Suprapubic skin (tissue), 4 donors: ENCODE measurements at places on chromosomes 1 and 21. TPM values are rescaled to one million over a fixed set of nuclear protein-coding genes. Genes with fewer than 3 reads are reported as not detected.

DNA sequence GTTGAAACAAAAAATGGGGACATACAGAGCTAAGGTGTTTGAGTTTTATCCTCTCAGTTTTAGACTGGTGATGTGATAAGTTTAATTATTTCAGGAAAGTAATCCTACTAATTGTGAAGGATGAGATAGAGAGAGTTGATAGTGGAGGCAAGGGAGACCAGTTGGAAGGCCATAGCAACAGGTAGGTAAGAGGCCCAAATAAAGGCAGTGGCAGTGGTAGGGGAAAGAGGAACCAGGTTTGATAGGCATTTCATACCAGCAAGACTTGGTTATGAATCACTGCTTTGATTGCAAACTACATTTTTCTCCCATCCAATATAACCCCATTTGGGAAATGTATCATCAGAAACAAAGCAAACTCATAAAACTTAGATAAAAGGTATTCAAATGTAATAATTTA lies 63.1 kb upstream of the SH3GLB1 start:
- no peak overlapping the region for H3K27ac ChIP-seq
- H3K4me3 ChIP-seq = no peak overlapping the region
- no peaks in the 10 kb centered on the region for H3K4me1 ChIP-seq
- H3K27me3 ChIP-seq = no peaks in the 10 kb centered on the region
- no peak for DNase-seq
- no peaks in the 10 kb centered on the region for H3K36me3 ChIP-seq

UMODL1 gene
- total RNA-seq = not detected

SLFNL1 gene
- total RNA-seq = not detected

GRCh38 chr1:175471039-175471800 lies 272.2 kb downstream of the TNR start:
- H3K4me1 ChIP-seq = peaks cover 4% of the 10 kb centered on the region
- H3K36me3 ChIP-seq = no peaks in the 10 kb centered on the region
- DNase-seq = no peak
- H3K27me3 ChIP-seq = peaks cover 13% of the 10 kb centered on the region

GRCh38 chr1:4003846-4004505 lies 103.9 kb upstream of the C1orf174 start:
- H3K36me3 ChIP-seq = no peaks in the 10 kb centered on the region
- no peak overlapping the region for H3K4me3 ChIP-seq
- peaks cover 26% of the 10 kb centered on the region for H3K27me3 ChIP-seq

- H3K27me3 ChIP-seq = peaks cover 14% of the 10 kb centered on the region
- no peak overlapping the region for H3K4me3 ChIP-seq
- no peaks in the 10 kb centered on the region for H3K4me1 ChIP-seq
Measured at GRCh38 chr1:20308569-20308968, 17.9 kb downstream of the VWA5B1 start.

S100A12 gene
- total RNA-seq = not detected

HES3 gene
- not detected for total RNA-seq

KRTAP10-1 gene
- 0.83 TPM for total RNA-seq

DNA sequence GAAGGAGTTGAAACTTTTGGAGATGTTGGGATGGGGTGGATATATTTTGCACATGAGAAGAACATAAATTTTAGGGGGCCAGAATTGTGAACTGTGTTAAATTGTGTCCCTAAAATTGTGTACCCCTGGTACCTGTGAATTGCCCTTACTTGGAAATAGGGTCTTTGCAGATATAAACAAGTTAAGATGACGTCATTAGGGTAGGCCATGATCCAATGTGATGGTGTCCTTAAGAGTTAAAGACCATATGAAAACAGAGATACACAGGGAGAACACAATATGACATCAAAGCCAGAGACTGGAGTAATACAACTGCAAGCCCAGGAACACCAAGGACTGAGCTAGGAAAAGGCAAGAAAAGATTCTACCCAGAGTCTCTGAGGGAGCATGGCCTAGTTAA lies 24.0 kb downstream of the SCMH1 start:
- H3K27me3 ChIP-seq = no peaks in the 10 kb centered on the region
- H3K36me3 ChIP-seq = peaks cover 11% of the 10 kb centered on the region
- peaks cover 5% of the 10 kb centered on the region for H3K4me1 ChIP-seq

GRCh38 chr1:172467446-172467845 lies 23.6 kb upstream of the PIGC start:
- no peaks in the 10 kb centered on the region for H3K36me3 ChIP-seq

- H3K4me1 ChIP-seq = peaks cover 15% of the 10 kb centered on the region
- no peaks in the 10 kb centered on the region for H3K27me3 ChIP-seq
- no peaks in the 10 kb centered on the region for H3K36me3 ChIP-seq
- H3K4me3 ChIP-seq = no peak overlapping the region
- no peak for DNase-seq
Measured at GRCh38 chr1:52556641-52557360, 3.9 kb upstream of the TUT4 start.

- H3K36me3 ChIP-seq = peaks cover 3% of the 10 kb centered on the region
- H3K4me1 ChIP-seq = peaks cover 36% of the 10 kb centered on the region
- H3K27me3 ChIP-seq = no peaks in the 10 kb centered on the region
- peak overlapping the region; percentile 34 for H3K27ac ChIP-seq
- DNase-seq = no peak
- peak overlapping the region; percentile 34 for H3K4me3 ChIP-seq
Measured at GRCh38 chr21:39386194-39386593, 37.3 kb upstream of the HMGN1 start.

LAD1 gene
- 303 TPM for total RNA-seq

KLHDC8A gene
- 3.5 TPM for total RNA-seq

DNA sequence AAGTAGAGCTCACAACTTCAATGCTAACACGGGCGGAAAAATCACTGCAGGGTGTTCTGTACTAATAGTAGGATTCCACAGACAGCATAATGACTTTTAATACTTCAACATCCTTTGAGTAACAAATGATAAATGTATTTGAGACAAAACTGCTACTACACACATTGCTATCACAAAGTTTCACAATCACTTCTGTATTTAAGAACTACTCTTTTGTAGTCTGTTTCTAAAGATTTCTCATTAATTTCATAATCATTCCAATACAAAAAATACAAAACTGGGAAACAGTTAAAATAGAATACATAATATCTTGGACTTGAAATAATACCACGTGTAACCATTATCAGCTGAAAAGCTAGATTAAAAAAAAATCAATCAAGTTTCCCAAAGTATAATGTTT lies 2.7 kb downstream of the HMGN1 start:
- H3K27ac ChIP-seq = no peak overlapping the region
- no peak for DNase-seq
- H3K36me3 ChIP-seq = peaks cover 25% of the 10 kb centered on the region
- peaks cover 30% of the 10 kb centered on the region for H3K4me1 ChIP-seq

- no peak overlapping the region for H3K4me3 ChIP-seq
- no peaks in the 10 kb centered on the region for H3K4me1 ChIP-seq
- no peaks in the 10 kb centered on the region for H3K27me3 ChIP-seq
- H3K36me3 ChIP-seq = peaks cover 80% of the 10 kb centered on the region
Measured at GRCh38 chr1:246860401-246860800, 71.3 kb downstream of the AHCTF1 start.

DNA sequence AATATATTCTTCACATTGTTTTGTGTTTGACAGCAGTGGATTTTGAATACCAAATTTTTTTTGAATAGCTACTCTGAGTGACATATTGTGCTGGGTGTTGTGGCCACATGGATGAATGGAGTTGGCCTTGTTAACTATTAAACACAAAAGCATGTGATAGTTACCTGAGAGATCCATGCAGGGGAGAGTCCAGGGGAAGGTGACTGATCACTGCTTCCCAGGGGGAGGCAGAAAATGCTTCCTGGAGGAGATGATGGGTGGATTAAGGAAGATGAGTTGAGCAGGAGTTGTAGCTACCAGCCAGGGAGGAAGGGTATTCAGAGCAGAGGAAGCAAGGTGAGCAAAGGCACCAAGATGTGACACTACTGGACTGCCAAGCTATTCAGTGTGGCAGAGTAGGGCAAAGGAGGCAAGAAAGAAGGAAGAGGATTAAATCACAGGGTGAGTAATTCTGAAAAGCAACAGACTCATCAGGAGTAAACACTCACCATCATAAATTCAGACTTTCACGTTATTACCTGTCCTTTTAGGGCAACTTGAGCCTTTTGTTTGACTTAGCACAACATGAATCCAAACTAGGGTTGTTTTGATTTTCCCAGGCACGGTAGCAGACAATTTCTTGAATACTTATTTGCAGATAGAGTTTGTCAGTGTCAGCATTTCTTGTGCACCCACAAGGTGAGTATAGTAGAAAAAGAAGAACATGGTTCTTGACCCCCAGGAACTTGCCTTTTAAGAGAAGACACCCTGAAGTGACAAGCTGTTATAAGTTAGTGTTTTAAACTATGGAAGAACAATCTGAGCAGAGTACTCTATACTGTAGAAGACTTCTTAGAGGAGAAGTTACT lies 4.2 kb downstream of the CD46 start:
- DNase-seq = no peak
- H3K4me3 ChIP-seq = no peak overlapping the region
- H3K4me1 ChIP-seq = peaks cover 33% of the 10 kb centered on the region
- no peaks in the 10 kb centered on the region for H3K27me3 ChIP-seq
- H3K36me3 ChIP-seq = peaks cover 38% of the 10 kb centered on the region
- no peak overlapping the region for H3K27ac ChIP-seq

DNA sequence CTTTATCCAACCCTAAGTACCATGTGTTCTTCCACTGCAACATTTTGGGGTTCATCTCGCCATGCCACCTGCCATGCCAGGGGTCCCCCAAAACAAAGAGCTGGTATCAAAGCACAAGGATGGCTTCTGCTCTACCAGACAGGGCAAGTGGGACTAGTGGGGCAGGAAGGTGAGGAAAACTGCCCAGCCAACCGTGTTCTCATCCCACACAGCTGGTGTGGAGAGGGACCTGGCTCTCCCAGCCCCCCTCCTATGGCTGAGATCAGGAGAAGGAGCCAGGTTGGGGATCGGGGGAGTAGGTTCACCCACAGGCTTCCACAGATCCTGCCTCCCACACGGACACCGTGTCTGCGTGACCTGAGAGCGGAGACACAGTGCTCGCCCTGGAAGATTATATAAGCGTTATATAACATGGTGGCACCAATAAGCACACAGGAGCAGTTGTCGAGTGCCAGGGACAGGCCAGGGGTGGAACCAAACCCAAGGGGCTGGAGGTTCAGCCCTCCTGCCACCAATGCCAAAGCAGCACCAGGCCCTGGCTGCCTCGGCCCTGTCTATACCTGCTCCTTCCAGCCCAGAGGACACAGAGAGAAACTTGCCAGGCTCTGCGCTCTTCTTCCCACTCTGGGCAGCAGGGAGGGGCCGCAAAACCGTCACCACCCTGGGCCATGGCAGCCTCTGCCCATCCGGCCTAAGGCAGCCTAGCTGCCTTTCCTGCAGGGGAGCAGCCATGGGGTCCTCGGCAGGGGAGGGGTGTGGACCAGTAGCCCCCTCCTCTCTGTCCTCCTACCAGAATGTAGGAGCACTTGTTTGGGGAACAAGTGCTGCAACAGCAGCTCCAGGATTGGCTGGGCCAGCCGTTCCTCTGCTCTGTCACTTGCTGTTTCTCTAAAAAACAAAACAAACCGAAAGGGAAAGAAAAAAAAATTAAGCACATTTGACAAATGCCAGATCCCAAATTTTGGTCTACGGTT lies 43.5 kb downstream of the CD34 start:
- peaks cover 6% of the 10 kb centered on the region for H3K36me3 ChIP-seq
- H3K4me3 ChIP-seq = peak overlapping the region; percentile 83
- peak; percentile 82 for DNase-seq
- H3K4me1 ChIP-seq = peaks cover 86% of the 10 kb centered on the region
- peak overlapping the region; percentile 95 for H3K27ac ChIP-seq

GRCh38 chr1:55203064-55203463 lies 12.1 kb downstream of the USP24 start:
- no peak for DNase-seq
- no peaks in the 10 kb centered on the region for H3K27me3 ChIP-seq
- peaks cover 27% of the 10 kb centered on the region for H3K4me1 ChIP-seq
- no peaks in the 10 kb centered on the region for H3K36me3 ChIP-seq

GRCh38 chr1:29820401-29820800 lies 584.1 kb downstream of the PTPRU start:
- no peak overlapping the region for H3K27ac ChIP-seq
- H3K4me3 ChIP-seq = no peak overlapping the region
- H3K36me3 ChIP-seq = no peaks in the 10 kb centered on the region
- H3K4me1 ChIP-seq = no peaks in the 10 kb centered on the region

KANK4 gene
- 0.42 TPM for total RNA-seq

NR1I3 gene
- total RNA-seq = not detected

GRCh38 chr1:242196101-242196500 lies 197.2 kb upstream of the MAP1LC3C start:
- no peak overlapping the region for H3K27ac ChIP-seq
- H3K4me1 ChIP-seq = no peaks in the 10 kb centered on the region
- H3K4me3 ChIP-seq = no peak overlapping the region

DNA sequence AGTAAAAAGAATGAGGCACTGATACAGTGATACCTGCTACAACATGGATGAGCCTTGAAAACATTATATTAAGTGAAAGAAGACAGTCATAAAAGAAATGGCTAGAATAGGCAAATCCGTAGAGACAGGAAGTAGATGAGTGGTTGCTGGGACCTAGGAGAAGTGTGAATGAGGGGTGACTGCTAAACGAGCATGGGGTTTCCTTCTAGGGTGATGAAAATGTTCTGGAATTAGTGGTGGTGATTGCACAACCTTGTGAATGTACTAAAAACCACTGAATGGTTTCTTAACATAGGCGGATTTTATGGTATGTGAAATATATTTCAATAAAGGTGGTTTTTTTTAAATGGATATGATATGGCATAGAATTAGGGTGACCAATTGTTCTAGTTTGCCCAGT lies 12.6 kb upstream of the SERINC2 start:
- H3K27me3 ChIP-seq = no peaks in the 10 kb centered on the region
- H3K36me3 ChIP-seq = no peaks in the 10 kb centered on the region

GRCh38 chr1:101227837-101228236 lies 9.0 kb upstream of the S1PR1 start:
- no peaks in the 10 kb centered on the region for H3K4me1 ChIP-seq
- no peak overlapping the region for H3K4me3 ChIP-seq
- no peaks in the 10 kb centered on the region for H3K36me3 ChIP-seq
- H3K27me3 ChIP-seq = no peaks in the 10 kb centered on the region

- no peaks in the 10 kb centered on the region for H3K36me3 ChIP-seq
- H3K4me1 ChIP-seq = no peaks in the 10 kb centered on the region
- no peak for DNase-seq
- no peaks in the 10 kb centered on the region for H3K27me3 ChIP-seq
- no peak overlapping the region for H3K27ac ChIP-seq
Measured at GRCh38 chr1:236303675-236304074, 21.9 kb upstream of the ERO1B start.

PLEKHN1 gene
- 39.5 TPM for total RNA-seq

GRCh38 chr1:216034506-216034905 lies 388.7 kb downstream of the USH2A start:
- no peak overlapping the region for H3K4me3 ChIP-seq
- H3K36me3 ChIP-seq = no peaks in the 10 kb centered on the region
- H3K4me1 ChIP-seq = no peaks in the 10 kb centered on the region
- DNase-seq = no peak

GRCh38 chr1:234989019-234989418 lies 139.6 kb downstream of the TOMM20 start:
- no peak for DNase-seq
- H3K4me3 ChIP-seq = no peak overlapping the region
- H3K27me3 ChIP-seq = no peaks in the 10 kb centered on the region
- peak overlapping the region; percentile 92 for H3K27ac ChIP-seq

ZNF593OS gene
- total RNA-seq = not detected

GRCh38 chr21:25506887-25507286 lies 100.4 kb downstream of the MRPL39 start:
- no peaks in the 10 kb centered on the region for H3K27me3 ChIP-seq
- H3K27ac ChIP-seq = no peak overlapping the region
- H3K4me1 ChIP-seq = no peaks in the 10 kb centered on the region
- H3K36me3 ChIP-seq = no peaks in the 10 kb centered on the region

- H3K27me3 ChIP-seq = no peaks in the 10 kb centered on the region
- H3K4me1 ChIP-seq = peaks cover 10% of the 10 kb centered on the region
- no peaks in the 10 kb centered on the region for H3K36me3 ChIP-seq
- H3K4me3 ChIP-seq = no peak overlapping the region
- DNase-seq = no peak
Measured at GRCh38 chr1:89815611-89816010, 5.2 kb upstream of the LRRC8D start.
